GM23338 (cell line): ENCODE measurements at places on chromosomes 13 and 19. TPM values are rescaled to one million over a fixed set of nuclear protein-coding genes. Genes with fewer than 3 reads are reported as not detected.

RAB3A gene
- 9.7 and 11.6 TPM in 2 replicates for total RNA-seq

KLF1 gene
- total RNA-seq = 1.1 and 1.4 TPM in 2 replicates

TLE6 gene
- total RNA-seq = 0.70 and 2.4 TPM in 2 replicates

ONECUT3 gene
- total RNA-seq = not detected in 2 replicates

ZNF229 gene
- total RNA-seq = 4.0 and 5.2 TPM in 2 replicates

CDKN2D gene
- total RNA-seq = 1.4 and 3.2 TPM in 2 replicates

RGL3 gene
- total RNA-seq = 46.8 and 49.4 TPM in 2 replicates

MCOLN1 gene
- total RNA-seq = 7.2 and 11.0 TPM in 2 replicates

DIAPH3 gene
- 19.5 and 23.4 TPM in 2 replicates for total RNA-seq

CBLC gene
- total RNA-seq = 27.1 and 29.3 TPM in 2 replicates
